ENCODE measurements at places on chromosomes 1 and 21.

DNA sequence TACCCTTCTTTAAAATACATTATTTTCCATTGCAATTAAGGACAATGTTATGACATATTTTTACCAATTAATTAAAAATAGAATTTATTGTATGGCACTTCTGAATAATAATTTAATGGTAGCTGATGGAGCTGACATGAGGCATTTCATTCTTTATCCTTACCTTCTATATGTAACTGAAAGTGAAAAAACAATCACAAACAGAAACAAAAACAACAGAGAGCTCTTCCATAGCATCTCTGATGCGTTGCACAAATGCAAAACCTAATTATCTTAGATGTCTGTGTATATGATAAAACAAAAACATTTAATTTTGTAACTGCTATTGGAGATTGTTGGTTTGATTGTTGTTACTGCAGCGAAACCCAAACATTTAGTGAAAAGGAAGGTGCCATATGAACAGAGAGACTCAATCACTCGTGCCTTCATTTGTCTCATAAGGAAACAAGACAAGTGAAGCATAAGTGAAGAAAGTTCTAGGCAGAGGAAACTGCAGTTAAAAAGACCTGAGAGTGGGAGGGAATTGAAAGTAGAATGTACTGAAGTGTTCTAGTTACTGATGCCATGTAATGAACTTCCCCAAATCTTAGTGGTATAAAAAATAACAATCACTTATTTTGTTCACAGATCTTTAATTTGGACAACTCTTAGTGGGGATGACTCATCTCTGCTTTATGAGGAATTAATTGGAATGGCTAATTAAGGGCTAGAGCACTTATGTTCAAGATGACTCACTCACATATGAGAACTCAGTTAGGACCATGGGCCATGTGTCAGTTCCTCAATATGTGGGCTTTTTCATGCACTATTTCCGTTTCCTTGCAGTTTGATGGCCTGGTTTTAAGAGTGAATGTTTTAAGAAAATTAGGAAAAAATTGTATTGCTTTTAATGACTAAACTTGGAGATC lies 245.0 kb upstream of the OLFM3 start:
- no peaks in the 10 kb centered on the region for H3K4me1 ChIP-seq
- no peaks in the 10 kb centered on the region for H3K36me3 ChIP-seq
- no peak overlapping the region for H3K4me3 ChIP-seq
- DNase-seq = no peak
- no peak overlapping the region for H3K27ac ChIP-seq
- H3K27me3 ChIP-seq = no peaks in the 10 kb centered on the region

GRCh38 chr1:6056572-6056948 lies 10.9 kb downstream of the KCNAB2 start:
- no peaks in the 10 kb centered on the region for H3K36me3 ChIP-seq
- DNase-seq = peak; percentile 32
- peaks cover 9% of the 10 kb centered on the region for H3K4me1 ChIP-seq
- no peak overlapping the region for H3K27ac ChIP-seq

GRCh38 chr21:45251635-45252447 lies 35.9 kb downstream of the POFUT2 start:
- peaks cover 23% of the 10 kb centered on the region for H3K4me1 ChIP-seq
- H3K27ac ChIP-seq = no peak overlapping the region
- H3K4me3 ChIP-seq = no peak overlapping the region
- DNase-seq = no peak
- peaks cover 4% of the 10 kb centered on the region for H3K27me3 ChIP-seq

DNA sequence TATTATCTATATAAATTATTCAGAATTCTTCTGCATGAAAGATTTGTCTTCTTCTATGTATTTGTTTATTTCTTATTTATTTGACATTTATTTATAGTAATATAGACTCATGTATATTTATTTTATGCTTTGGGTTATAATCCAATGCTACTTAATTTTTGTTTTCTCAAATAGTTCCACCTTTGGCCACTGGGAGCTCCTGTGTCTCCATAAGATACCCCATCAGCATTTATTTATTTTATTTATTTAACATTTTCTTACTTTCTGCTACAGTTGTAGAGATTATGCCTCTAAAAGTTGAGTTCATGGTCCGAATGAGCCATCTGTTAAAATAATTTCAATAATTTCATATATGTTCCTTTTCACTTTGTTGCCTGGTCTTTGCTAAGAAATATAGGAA lies 289.4 kb downstream of the ADGRL2 start:
- no peaks in the 10 kb centered on the region for H3K4me1 ChIP-seq
- no peak for DNase-seq
- H3K36me3 ChIP-seq = no peaks in the 10 kb centered on the region
- H3K27me3 ChIP-seq = no peaks in the 10 kb centered on the region

GRCh38 chr1:89170170-89171066 lies 5.4 kb downstream of the GBP7 start:
- no peak overlapping the region for H3K4me3 ChIP-seq
- H3K36me3 ChIP-seq = no peaks in the 10 kb centered on the region

DNA sequence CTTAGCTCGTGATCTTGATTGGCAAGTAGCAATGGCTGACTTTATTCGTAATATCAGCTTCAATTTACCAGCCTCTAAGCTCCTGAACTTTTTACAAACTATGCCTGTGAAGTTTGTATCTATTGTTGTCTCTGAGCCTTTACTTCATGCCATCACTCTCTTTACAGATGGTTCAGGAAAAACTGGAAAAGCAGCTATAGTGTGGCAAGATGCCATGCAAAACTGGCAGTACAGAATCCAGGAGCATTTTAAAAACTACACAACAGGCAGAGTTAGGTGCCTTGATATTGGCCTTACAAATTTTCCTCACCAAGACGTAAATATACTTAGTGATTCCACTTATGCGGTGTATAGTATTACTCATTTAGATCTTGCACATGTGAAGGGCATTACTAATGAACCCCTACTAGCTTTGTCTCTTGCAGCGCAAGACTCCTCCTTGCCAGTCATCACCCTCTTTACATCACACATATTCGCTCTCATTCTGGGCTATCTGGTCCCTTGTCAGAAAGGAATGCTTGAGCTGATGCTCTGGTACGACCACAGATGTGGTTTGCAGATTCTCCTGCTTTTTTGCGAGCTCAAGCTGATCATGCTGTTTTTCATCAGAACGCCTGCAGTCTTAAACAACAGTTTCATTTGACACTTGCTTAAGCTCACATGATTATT lies 36.3 kb downstream of the CLCA1 start:
- no peak overlapping the region for H3K27ac ChIP-seq
- peaks cover 2% of the 10 kb centered on the region for H3K27me3 ChIP-seq
- H3K4me1 ChIP-seq = no peaks in the 10 kb centered on the region
- H3K4me3 ChIP-seq = no peak overlapping the region
- no peak for DNase-seq
- no peaks in the 10 kb centered on the region for H3K36me3 ChIP-seq

GRCh38 chr1:70896224-70896623 lies 151.4 kb downstream of the PTGER3 start:
- H3K4me3 ChIP-seq = no peak overlapping the region
- no peak for DNase-seq
- H3K27me3 ChIP-seq = no peaks in the 10 kb centered on the region
- H3K36me3 ChIP-seq = no peaks in the 10 kb centered on the region
- no peak overlapping the region for H3K27ac ChIP-seq

DNA sequence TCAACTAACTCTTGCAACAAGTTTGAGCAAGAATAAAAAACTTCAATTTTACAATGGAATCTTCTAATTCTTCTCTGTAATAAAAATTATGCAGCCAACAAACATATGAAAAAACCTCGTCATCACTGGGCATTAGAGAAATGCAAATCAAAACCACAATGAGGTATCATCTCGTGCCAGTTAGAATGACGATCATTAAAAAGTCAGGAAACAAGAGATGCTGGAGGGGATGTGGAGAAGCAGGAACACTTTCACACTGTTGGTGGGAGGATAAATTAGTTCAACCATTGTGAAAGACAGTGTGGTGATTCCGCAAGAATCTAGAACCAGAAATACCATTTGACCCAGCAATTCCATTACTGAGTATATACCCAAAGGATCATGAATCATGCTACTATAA lies 327.5 kb upstream of the LYPLAL1 start:
- no peak for DNase-seq
- no peak overlapping the region for H3K27ac ChIP-seq
- peaks cover 3% of the 10 kb centered on the region for H3K4me1 ChIP-seq
- H3K4me3 ChIP-seq = no peak overlapping the region

DNA sequence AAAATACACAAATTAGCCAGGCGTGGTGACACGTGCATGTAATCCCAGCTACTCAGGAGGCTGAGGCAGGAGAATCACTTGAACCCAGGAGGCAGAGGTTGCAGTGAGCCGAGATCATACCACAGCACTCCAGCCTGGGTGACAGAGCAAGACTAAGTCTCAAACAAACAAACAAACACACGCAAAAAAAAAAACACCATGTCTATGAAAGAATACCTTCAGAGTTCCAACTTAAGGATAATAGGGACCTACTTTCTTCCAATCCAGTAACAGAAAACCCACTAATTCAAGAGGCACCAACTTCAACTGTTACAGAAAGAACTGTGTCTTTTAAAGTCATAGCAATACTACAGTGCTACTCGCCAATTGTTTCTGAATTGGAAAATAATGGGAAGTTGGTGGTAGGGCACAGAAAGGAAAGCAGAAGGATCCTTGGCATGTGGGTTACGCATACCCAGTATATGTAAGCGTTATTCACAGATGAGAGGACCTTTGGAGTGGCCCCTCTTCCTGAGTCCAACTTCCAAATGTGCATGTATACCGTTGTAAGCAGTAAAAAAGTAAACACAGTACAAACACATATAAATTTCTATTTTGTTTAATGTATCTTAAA lies 87.0 kb downstream of the ACBD6 start:
- no peaks in the 10 kb centered on the region for H3K4me1 ChIP-seq
- H3K27ac ChIP-seq = no peak overlapping the region

DNA sequence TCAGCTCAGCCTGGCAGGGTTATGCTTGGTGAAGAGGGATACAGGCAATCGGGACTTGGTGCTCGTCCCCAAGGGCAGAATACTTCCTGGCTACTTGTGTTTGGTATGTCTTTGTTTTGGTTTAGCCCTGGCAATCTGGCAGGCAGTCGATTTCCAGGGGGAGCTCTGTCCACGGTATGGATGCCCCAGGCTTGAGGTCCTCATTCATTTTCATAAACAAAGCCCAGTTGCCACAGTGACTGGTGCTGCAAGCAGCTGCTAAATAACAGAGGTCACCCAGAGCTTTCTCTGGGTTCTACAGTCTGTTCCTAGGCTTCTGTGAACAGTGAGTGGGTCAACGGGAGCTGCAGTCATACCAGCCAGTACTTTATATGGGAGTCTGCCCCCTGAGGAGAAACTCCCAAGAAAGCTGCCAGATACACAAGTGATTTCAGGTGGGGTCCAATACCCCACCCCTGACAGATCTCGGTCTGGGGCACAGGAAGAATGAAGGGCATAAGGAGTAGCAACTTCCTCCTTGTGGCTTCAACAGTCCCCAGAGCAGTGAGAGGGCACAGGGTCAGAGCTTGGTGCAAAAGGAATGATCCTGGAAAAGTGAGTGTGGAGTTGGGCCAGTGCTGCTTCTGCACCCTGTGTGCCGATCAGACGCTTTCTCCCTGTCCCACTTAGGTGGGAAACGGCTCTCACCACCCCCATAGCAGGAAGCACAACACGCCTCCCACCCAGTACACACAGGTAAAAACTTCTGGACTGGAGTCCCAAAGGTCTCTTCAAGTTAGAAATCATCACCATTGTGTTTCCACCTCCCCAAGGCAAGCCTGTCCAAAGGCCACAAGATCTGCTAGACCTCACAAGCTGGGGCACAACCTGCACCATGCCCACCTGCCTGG lies 55.5 kb downstream of the TGFBR3 start:
- H3K4me1 ChIP-seq = peaks cover 47% of the 10 kb centered on the region
- peak; percentile 91 for DNase-seq
- H3K4me3 ChIP-seq = no peak overlapping the region
- H3K36me3 ChIP-seq = no peaks in the 10 kb centered on the region
- H3K27me3 ChIP-seq = no peaks in the 10 kb centered on the region

GRCh38 chr1:157580179-157580827 lies 17.6 kb downstream of the FCRL4 start:
- peak; percentile 59 for DNase-seq
- no peaks in the 10 kb centered on the region for H3K36me3 ChIP-seq
- H3K27me3 ChIP-seq = peaks cover 7% of the 10 kb centered on the region
- no peak overlapping the region for H3K27ac ChIP-seq
- H3K4me3 ChIP-seq = no peak overlapping the region

Data from muscle of leg (tissue), 16 donors.